ENCODE measurements at places on chromosomes 1 and 21.

DNA sequence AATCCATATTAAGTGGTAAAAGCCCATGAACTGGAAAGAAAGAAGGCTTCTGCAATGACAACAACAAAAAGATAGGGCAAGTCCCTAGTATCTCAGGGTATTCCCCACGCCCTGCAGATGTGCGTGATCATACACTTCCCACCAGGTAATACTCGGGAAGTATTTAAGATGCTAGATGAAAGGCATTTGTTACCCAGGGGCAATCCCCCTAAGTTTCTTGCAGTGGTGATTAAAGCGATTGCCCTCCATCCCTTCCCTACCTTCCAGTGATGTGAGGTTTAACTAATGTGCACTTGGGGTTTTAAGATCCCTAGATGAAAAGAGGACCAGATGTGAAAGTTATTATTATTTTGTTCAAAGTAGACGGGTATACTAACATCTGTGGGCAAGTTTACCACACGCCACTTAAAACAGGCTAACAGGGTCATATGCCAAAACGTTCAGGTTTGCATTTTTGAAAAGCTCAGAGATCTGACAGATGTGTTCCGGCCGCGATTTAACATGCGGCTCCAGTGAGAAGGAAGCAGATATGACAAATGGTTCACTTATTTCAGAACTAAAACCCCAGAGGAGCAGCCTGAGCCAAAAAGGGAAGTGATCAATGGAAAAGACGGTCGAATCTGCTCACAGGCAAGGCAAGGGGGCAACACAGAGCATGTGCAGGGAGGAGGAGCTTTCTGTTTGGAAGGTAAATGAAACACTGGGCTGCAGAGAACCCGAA is 17.4 kb downstream of the TIAM1 start:
- DNase-seq: no peak

- no peak for DNase-seq
These were observed 36.4 kb downstream of the MYOM3 start for GRCh38 chr1:24075590-24075854.

DNA sequence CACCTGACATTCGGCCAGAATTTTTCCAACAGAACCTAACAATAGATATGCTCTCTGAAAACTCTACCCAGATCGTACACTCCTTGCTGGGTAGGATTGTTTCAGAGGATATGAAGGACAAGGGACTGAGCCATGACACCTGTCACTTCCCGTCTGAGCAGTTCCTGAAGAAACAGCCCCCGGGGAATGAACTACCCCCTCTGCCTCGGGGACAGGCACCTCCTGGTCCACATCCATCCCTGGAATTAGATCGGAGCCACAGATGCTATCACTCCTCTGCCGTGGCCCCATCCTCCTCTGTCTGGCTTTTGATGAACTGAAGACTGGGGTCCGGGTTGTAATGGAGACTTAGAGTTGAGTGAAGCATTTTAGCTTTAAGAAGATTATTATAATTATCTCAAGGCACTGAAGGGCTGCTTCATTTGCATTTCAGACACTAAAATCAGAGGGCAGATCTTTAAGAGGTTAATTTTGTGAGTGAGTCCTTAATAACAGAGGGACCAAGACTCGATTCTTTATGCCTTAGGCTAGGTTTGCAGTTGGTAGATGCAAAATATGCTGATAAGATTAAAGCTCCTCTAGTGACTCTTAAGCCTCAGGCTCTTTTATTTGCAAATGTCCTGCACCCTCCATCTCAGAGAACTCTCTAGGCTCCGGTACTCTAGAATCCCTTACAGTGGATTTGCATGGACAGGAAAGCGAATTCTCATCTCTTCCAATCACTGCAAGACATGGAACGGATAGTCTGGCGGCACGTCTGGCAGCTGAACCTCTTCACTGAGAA is 333.8 kb downstream of the KIF26B start:
- DNase-seq: peak; percentile 67

- DNase-seq: no peak
These were observed 1.6 kb downstream of the ACAP3 start for GRCh38 chr1:1306070-1306660.

DNA sequence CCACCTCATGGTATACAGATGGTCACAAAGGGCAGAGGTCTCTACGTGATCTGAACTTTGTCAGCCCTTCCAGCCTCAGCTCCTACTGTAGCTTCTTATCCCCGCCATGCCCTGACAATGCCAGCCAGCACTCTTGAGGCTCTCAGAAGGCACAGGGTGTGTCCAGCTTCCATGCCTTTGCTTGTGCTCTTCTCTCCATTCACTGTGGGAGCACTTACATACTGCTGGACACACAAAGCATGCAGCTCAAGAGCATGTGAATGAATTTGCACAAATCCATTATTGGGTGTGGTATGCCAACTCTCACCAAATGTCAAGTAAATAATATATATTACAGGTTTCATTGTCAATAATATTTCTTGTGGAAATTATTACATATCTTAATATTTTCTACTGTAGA is 36.4 kb upstream of the MAP10 start:
- no peak for DNase-seq

Data from NCI-H1048 (cell line).